SJSA1 (cell line): ENCODE measurements at places on chromosomes 1 and 21. TPM values are rescaled to one million over a fixed set of nuclear protein-coding genes. Genes with fewer than 3 reads are reported as not detected.

NOTCH2 gene
- total RNA-seq: 77.2 and 103 TPM in 2 replicates

AVPR1B gene
- total RNA-seq: not detected in 2 replicates

CTSK gene
- total RNA-seq: 44.6 and 46.2 TPM in 2 replicates

CAP1 gene
- total RNA-seq: 331 and 642 TPM in 2 replicates

GRCh38 chr1:36988741-36989193 lies 45.5 kb downstream of the GRIK3 start:
- H3K4me1 ChIP-seq: no peaks in the 10 kb centered on the region
- H3K27me3 ChIP-seq: no peaks in the 10 kb centered on the region; the same call in 1 of the 2 replicates
- no peak overlapping the region for H3K4me3 ChIP-seq
- no peak overlapping the region for H3K27ac ChIP-seq
- no peak for DNase-seq
- no peaks in the 10 kb centered on the region for H3K36me3 ChIP-seq

DNA sequence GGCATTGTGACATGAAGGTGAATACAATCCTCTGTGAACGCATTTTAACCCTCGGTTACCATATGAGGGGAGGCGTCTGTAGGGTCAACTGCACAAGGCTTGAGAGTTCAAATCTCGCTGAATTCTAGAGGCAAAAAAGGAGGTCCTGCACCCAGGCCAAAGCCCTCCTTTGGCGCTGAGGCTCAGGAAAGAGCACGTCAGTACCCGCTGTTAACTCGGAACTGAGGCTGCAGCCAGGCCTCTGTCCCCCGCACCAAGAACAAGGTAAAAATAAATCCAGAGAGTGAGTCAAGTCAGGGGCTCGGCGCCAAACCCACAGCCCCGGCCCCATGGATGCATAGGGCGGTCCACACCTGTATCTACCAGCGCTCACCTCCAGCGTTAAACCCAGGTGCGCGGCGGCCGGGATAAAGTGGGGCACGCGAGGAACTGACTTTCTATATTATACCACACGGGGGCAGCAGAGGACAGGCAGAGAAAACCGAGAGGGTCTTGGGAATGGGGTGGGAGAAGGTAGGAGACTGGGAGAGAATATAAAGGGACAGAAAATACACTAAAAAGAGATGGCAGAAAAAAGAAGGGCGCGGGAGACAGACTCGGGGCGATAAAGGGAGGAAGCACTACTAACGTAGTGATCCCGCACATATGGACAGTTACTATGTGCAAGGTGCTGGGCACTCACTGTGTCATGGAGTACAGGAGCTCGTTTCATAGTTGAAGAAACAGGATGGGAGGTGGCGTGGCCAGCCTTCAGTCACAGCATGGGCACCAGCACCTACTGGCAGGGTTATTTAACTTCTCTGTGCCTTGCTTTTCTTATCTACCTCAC lies 54.9 kb downstream of the DMRTA2 start:
- H3K36me3 ChIP-seq: no peaks in the 10 kb centered on the region
- H3K4me1 ChIP-seq: no peaks in the 10 kb centered on the region
- H3K27ac ChIP-seq: no peak overlapping the region
- DNase-seq: no peak

GRCh38 chr1:205766038-205766437 lies 9.2 kb downstream of the RAB29 start:
- DNase-seq: no peak
- no peak overlapping the region for H3K4me3 ChIP-seq
- H3K27me3 ChIP-seq: no peaks in the 10 kb centered on the region
- peaks cover 42% of the 10 kb centered on the region for H3K4me1 ChIP-seq
- H3K36me3 ChIP-seq: peaks cover 14% of the 10 kb centered on the region
- H3K27ac ChIP-seq: no peak overlapping the region
